ENCODE measurements at places on chromosomes 12 and 14. TPM values are rescaled to one million over a fixed set of nuclear protein-coding genes. Genes with fewer than 3 reads are reported as not detected.
A peak's percentile ranks its signal among the peaks of the same experiment; 100 is the strongest.

KRT8 gene
- not detected for polyA plus RNA-seq

MYO1H gene
- not detected for polyA plus RNA-seq

CDH24 gene
- polyA plus RNA-seq: not detected

PUS7L gene
- 47.3 TPM for polyA plus RNA-seq

MDM2 gene
- 26.9 TPM for polyA plus RNA-seq

NANOG gene
- polyA plus RNA-seq: not detected

TAS2R30 gene
- polyA plus RNA-seq: not detected

ADAMTS20 gene
- polyA plus RNA-seq: not detected

ACAD10 gene
- 11.9 TPM for polyA plus RNA-seq

TMPO gene
- polyA plus RNA-seq: 83.0 TPM

UBC gene
- 1,413 TPM for polyA plus RNA-seq

CD9 gene
- polyA plus RNA-seq: 50.8 TPM

AQP5 gene
- polyA plus RNA-seq: not detected

SIX1 gene
- not detected for polyA plus RNA-seq

KLHL33 gene
- 0.51 TPM for polyA plus RNA-seq

ANAPC5 gene
- polyA plus RNA-seq: 124 TPM

PLEKHG7 gene
- 0.12 TPM for polyA plus RNA-seq

GALNT16 gene
- polyA plus RNA-seq: not detected

NUAK1 gene
- polyA plus RNA-seq: not detected

GRCh38 chr14:73238941-73239340 is 1.6 kb downstream of the PAPLN start:
- no peak for DNase-seq

DNA sequence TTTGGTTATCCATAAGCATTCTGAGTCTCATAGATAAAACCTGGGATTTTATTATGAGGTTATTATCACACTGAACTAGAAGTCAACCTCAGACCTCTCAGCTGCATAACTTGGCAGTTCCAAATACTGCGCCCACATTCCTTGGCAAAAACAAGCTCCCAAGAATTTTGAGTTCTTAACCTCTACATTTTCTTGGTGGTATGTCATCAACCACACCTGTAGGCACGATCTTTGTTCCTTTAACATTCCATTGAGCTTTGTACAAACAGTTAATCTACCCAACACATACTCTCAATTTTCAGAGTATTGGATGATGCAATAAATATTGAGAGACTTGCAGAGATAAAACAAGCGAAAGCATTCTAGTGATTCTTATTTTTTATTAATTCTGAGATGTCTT is 371.8 kb upstream of the PRICKLE1 start:
- no peak for DNase-seq

- DNase-seq: no peak
Observed at GRCh38 chr14:39912192-39913100, 480.2 kb upstream of the FBXO33 start.

GRCh38 chr12:47652521-47653234 is 53.2 kb downstream of the RPAP3 start:
- DNase-seq: no peak

DNA sequence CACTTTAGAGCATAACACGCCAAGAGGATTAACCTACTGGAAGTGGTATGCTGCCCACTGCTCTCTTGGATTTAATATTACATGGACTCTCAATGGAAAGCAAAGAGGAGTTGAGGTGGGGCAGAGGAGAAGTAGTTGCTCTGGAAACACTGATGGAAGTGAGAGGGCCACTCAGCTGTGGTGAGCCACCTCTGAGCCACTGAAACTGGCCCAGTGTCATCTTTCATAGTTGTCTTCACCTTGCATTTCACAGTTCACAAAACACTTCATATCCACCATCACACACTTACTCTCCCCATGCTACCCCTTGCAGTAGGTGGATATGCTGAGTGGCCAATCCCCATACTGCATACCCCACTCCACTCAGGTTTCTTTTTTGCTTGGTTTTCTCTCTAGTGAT is 12.2 kb upstream of the PCED1B start:
- DNase-seq: no peak

GRCh38 chr14:67459336-67459735 is 29.2 kb downstream of the TMEM229B start:
- DNase-seq: no peak

GRCh38 chr12:105600911-105601545 is 270.5 kb downstream of the C12orf75 start:
- DNase-seq: no peak

DNA sequence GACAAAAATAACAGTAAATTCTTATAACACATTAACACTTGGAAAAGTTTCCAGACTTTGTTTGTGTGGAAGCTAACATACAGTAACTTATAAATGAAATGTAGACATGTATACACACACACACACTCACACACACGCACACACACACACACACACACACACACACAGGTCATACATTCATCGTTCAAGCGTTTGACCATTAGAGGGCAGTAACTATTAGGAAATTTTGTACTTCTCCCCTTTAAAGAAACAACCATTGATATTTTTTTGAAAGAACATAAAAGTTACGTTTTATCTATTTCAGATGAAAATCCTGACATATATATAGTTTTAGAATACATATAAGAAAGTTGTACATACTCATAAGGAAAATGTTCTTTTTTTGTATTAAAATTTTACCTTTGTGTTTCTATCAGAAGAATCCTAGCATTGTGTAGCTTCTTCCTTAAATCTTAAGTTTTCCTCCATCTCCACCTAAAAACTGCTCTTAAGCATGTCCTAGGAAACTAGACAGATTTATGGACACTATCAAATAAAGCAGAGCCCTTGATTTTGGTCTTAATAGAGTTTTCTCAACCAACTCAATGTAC is 29.0 kb downstream of the PTPRQ start:
- no peak for DNase-seq

GRCh38 chr14:73712071-73712506 is 2.1 kb downstream of the PNMA1 start:
- no peak for DNase-seq

GRCh38 chr12:2836574-2836973 is 1.7 kb upstream of the NRIP2 start:
- DNase-seq: no peak

DNA sequence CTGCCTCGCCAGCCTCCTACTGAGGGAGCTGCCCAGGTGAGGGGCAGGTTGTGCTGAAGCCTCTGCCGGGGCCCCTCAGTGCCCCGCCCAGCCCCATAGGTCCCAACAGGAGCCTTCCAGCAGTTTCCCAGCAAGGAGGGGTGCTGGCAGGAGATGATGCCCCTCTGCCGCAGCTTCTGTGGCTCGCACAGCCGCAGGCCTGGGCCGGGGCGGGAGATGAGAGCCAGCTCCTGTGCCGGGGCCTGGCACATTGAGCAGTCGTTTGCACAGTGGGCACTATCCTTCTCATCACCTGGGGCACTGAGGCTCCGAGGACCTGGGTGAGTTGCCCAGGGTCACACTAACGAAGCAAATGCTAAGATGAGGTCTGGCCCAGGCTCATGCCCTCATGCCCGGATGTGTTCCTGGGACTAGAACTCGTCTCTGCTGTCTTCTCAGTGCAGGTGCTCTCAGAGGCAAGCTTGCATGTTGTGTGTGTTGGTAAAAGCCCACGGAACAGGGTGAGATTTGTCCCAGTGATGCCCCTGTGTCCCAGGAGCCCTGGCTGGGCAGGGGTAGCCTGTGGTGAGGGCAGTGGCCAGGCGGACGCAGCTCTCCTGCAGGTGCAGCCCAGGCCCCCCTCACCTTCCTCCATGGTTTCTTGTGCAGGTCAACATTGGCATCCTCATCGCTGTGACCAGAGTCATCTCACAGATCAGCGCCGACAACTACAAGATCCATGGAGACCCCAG is 177.5 kb downstream of the ADGRD1 start:
- DNase-seq: no peak

GRCh38 chr12:47316609-47317049 is 236.9 kb upstream of the AMIGO2 start:
- no peak for DNase-seq

- no peak for DNase-seq
Observed at GRCh38 chr14:42192738-42193653, 586.3 kb downstream of the LRFN5 start.

DNA sequence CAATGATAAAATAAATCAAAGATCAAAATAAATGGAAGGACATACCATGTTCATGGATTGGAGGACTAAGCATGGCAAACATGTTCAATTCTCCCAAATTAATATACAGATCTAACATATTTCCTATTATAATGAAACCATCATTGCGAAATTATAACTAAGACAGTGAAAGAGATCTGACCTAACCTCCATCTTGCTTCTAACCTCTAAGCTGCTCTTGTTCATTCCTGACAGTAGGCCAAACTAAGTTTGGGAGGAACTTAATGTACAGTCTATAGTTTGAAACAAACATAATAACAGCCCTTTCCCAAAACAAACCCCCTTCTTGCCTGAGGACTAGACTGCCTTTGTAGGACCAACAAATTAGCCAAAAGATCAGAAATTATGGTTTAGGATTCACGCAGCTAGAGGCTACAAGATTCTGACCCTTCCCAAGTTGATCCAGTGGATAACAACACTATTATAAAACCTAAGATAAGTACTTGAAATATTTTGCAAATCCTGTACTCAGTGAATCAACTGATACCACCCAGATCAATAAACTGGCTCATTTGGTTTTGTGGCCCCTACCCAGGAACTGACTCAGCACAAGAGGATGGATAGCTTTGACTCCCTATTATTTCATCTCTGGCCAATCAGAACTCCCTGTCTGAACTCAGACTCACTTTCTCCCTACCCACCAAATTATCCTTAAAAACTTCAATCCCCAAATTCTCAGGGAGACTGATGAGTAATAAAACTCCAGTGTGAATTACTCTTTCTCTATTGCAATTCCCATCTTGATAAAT is 41.7 kb upstream of the OR5AU1 start:
- no peak for DNase-seq

GRCh38 chr12:108257610-108258106 is 81.5 kb downstream of the CMKLR1 start:
- no peak for DNase-seq

DNA sequence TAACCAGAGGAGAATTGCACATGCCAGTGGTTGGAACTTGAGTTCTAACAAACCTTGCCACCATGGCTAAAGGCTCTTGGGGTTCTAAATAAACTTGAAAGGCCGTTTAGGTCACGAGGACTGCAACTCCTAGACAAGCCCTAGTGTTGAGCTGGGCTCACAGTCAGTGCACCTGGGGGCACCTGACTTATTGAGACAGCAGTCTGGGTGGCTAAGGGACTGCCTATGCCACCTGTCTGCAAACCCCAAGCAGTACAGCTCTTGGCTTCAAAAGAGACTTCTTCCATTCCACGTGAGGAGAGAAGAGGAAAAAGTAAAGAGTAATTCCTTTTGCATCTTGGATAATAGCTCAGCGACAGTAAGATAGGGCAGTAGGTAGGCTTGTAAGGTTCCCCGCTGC is 765.6 kb upstream of the FOXG1 start:
- DNase-seq: no peak

DNA sequence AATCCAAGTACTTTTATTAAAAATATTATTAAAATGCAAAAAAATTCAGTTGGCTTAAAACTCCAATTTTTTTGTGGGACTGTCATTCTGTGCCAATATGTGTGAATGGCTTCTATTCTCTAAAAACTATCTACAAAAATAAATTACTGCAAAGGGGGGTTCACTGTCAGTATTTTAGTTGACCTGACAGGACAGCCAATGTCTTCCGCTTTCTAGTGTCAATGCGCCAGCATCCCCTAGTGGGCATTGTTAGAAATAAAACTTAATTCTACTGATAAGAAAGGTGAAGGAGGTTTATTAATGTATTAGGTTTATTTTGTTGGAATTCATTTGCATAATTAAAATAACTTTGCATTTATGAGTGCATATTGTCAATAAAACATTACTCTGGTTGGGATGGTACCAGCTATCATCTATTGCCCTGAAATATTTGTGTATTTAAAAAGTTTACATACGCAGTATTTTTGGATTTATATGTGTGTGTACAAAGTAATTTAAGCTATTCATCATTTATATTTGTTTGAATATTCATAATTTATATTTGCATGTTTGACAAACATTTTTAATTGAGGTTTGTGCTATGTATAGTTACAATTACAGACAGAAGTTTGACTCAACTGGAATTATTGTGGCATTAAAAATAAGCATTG is 527.2 kb downstream of the FLRT2 start:
- DNase-seq: peak; percentile 3

GRCh38 chr12:52796839-52797528 is 1.1 kb upstream of the KRT3 start:
- DNase-seq: no peak

DNA sequence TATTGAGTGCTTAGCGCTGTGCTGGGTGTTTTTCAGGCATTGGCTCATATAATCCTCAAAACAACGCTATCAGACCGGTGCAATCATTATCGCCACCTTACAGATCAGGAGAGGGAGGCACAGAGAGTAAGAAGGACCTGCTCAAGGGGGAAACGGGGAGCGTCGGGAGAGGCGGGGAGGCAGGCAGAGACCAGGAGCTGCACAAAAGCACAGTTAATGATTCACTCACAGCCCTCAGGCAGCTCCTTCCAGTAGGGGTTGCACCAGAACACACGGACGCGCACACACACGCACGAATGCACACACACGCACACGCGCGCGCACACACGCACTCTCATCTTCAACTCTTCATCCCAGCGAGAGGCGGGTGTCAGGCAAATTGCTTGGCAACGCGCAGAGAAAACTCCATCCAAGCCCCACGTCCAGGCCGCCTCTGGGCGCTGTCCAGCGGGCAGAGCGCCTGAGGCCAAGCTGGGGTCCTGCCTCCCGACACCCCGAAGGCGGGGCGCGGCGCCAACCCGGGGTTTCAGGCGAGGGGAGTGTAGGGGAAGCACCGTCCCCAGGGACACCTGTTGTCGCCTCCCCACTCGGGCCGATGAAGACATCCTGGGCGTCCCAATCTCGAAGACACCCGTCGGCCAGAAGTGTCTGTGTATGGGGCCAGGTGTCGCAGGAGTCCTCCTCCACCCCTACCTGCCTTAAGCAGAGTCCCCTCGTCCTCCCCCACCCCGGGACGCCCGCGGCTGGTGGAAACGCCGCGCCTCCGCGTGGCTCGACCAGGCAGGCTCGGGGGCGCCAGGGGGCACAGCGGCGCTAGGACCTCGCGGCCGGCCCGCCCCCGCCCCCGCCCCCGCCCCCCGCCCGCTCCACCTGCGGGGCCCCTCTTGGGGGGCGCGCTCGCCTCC is 35.5 kb upstream of the STON2 start:
- peak; percentile 22 for DNase-seq

GRCh38 chr12:48002414-48002730 is 1.9 kb downstream of the COL2A1 start:
- no peak for DNase-seq

- DNase-seq: no peak
Observed at GRCh38 chr14:93019367-93019843, 96.3 kb downstream of the ITPK1 start.

GRCh38 chr14:52862632-52863333 is 71.4 kb upstream of the GNPNAT1 start:
- DNase-seq: no peak

- no peak for DNase-seq
Observed at GRCh38 chr12:103673487-103673886, 86.4 kb downstream of the STAB2 start.

DNA sequence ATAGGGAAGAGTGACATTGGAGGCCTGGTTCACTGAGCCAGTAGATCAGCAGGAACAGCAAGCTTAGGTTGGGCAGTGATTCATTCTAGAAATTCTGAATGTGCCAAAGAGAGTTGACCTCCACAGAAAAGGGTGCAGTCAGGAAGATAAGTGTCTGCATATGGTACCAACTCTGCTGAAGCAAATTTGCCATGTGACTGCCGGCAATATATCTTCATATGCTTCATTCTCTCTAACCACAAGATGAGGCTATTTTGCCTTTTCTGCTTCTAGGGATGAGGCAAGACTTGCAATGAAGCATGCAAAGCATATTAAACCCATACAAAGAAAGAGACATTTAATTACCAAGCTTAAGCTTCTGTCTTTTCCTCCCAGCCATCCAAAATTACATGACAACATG is 13.6 kb downstream of the CCDC198 start:
- no peak for DNase-seq

Data from naive B cell (primary cell).